ENCODE measurements at places on chromosomes 4 and X.

DNA sequence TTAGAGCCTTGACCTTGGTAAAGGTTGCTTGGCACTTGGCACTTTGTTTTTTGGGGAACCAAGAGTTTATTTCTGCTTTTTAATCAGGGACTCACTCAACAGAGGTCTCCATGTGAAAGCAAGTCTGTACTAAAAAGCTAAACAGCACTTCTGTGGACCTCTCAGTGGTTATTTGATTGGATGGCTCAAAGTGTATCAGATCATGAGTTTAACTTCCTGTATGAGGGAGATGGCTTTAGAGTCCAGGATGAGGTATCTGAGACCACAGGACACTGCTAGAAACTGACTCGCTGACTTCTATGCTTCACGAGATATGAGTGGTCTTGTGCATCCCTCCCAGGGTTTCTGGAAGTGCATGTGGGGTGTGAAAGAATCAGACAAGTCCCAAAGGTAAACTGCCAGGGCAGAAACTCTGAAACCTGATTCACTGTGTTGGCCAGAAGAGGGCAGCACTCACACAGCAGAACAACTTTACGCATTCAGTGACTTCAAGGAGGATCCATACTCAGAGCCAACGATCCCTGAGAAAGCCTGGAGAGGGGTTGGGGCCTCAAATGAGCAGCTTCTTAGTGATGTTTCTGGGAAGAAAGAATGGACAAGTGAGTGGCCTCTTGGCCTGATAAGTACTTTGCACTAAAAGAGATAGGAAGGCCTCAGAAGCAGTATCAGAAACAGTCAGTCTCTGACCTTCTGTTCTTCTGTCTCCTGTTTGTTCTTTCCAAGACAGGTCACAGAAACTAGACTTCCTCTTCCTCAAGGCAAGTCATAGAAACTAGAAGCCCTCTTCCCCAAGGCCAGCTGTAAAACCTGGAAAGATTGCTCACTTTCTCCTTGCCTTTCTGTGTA lies 220.3 kb upstream of the CXCL13 start:
- DNase-seq: peak; percentile 59

DNA sequence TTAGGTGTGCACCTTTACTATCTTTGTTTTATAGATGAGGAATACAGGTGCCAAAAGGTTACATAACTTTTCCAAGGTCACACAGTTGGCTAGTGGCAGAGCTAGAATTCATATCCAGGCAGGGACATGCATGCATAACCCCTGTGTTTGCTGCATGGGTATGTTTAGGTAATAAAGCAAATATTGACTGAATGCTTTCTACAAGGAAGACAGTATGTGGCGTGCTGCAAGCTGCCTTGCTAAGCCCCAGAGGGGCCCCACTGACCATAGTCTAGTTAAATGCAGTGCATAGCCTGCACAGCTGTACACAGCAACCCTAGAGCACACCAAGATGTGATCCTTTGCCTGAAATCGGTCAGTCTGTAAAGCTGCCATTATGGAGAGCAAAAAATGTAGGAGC lies 320.5 kb upstream of the IGFBP7 start:
- DNase-seq: no peak

DNA sequence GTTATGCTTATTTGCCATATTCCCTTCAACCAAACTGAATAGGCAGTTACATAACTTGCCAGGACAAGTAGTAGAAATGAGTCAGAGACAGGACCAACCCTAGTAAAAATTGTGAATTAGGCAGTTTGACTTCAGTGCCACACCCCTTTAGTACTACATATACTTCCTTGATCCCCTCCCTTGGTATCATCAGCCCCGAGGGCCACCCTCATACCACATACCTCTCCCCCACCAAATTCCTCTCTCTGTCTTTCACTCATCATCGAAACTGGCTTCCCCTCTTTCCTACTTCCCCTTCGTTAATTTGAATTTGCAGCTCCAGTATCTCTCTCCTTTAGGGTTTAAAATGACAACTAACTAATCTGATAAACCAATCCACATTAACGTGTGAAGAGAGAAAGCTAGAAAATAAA lies 7.9 kb upstream of the PTPN13 start:
- no peak for DNase-seq

DNA sequence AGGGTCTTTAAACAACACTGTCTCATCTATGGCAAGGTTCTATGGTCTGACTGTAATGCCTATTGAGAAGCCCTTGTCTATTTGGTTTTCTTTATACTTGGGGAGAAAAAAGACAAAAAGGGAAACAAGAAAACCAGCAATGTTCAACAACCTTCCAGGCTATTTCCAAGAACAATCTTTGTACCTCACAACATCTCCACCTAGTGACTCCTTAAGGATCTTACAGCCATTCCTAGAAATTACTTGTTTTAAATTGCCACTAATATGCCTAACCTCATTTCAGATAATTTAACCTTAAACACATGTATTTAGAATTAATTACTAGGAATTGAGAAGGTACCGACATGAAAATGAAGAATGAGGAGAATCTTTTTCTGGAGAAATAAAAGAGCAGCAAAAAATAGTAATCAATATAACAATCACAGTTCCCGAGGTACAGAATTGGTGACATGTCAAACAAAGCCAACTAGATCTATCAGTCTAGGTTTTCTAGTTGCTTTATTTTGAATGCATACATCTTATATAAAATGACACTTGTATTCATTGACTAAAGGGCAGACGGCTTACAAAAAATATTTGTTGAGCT lies 1.6 kb upstream of the RBM46 start:
- no peak for DNase-seq

- no peak for DNase-seq
Observed at GRCh38 chr4:134028421-134028820, 173.2 kb downstream of the PABPC4L start.

DNA sequence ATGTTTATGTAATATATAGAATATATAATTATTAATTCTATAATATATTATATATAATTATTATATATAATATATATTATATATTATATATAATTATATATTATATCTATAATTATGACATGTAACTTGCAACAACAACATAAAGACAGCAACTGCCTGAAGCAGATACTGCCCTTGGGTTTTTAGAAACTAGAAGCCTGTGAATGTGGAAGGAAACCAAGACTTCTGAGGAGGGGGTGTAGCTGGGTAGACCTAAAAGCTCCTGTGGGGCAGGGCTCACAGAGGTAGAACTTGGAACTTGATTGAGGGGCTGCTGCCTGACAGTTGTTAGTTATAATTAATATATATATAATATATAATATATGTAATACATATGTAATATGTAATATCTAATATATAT lies 167.2 kb upstream of the SLIT2 start:
- no peak for DNase-seq

DNA sequence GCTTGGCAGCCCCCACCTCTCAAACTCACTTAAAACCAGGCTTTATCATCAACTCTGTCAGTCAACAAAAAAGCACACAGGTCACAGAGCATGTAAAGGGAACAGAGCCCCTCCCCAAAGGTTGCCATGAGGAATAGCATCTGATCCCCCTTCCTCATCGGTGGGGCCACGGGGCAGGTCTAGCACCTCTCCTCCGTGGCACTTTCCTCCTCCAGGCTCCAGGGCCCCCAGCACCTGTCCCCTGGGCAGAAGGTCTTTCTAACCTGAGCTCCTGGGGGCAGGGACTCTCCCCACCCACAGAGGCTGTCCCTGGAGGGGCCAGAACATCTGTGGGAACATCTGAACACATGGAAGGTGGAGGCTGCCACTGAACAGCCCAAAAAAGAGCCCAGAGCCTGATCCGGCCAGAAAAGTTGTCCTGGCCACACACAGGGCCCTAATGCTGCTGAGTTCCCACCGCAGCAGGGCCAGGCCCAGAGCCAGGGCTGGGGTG lies 65.7 kb downstream of the ZFYVE28 start:
- no peak for DNase-seq

GRCh38 chr4:14478504-14478903 lies 523.8 kb upstream of the CPEB2 start:
- DNase-seq: no peak

GRCh38 chr4:25029479-25030276 lies 1.1 kb downstream of the LGI2 start:
- DNase-seq: no peak

GRCh38 chr4:24007860-24008261 lies 118.0 kb upstream of the PPARGC1A start:
- DNase-seq: no peak

DNA sequence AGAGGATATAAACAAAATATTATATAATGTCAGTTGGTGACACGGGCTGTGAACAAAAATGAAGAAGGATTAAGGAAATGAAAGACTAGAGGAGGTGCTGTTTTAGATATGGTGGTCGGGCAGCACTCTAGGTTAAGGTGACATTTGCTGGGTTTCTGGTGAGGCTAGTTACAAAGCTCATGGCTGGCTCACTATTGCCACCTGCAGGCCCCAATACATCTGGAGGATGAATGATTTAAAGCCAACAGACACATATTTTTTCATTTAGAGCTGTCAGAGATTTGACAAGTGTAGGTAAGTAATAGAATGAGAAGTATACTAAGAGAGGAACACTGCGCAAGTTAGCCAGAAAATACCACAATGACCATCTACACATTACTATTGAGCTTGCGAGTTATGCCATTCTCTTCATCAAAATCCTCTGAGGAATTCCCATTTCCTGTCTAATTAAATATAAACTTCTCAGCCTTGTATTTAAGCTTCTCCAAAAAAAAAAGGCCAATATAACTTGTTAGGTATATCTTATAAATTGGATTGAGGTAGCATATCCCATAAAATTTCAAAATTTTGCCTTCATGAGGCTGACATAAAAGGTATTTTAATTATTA lies 6.4 kb upstream of the FGG start:
- DNase-seq: peak; percentile 48

GRCh38 chr4:153489856-153490558 lies 23.8 kb downstream of the TMEM131L start:
- DNase-seq: no peak

DNA sequence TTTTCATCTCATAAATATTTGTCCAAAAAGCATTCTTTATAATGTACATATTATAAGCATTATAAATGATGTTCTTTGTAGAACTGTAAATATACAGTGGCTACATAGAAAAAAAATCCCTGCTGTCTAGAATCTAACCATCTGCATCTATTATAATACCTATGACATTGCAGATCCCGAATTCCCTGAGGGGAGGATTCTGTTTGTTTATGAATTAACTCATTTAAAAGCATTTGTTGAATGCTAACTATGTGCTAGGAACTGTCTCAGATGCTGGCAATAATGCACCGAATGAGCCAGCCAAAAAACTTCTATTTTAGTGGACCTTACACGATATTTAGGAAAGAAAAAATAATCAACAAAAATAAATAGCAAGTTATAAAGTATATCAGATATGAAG lies 189.6 kb downstream of the PACRGL start:
- DNase-seq: no peak

- no peak for DNase-seq
Observed at GRCh38 chrX:17033225-17033624, 86.8 kb downstream of the REPS2 start.

DNA sequence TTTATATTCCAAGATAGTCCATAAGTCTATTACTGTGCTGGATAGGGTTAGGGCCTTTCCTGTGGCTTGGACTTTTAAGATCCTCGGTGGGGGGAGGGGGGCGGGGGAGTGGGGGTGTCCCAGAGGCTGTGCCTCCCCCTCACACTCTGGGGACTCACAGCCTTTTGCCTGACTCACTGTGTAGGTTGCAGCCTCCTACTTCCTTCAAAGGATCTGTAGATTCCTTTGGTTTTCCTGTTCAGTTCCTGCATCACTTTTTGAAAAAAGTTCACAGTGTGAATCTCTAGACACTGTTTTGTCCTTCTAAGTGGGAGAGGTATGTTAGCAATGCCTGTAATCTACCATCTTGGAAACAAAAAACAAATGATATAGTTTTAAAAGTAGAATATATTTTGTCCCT lies 999.9 kb downstream of the GLUD2 start:
- DNase-seq: no peak

- no peak for DNase-seq
Observed at GRCh38 chr4:93303440-93303839, 525.1 kb upstream of the ATOH1 start.

- no peak for DNase-seq
Observed at GRCh38 chr4:150464523-150464922, 117.4 kb upstream of the MAB21L2 start.

DNA sequence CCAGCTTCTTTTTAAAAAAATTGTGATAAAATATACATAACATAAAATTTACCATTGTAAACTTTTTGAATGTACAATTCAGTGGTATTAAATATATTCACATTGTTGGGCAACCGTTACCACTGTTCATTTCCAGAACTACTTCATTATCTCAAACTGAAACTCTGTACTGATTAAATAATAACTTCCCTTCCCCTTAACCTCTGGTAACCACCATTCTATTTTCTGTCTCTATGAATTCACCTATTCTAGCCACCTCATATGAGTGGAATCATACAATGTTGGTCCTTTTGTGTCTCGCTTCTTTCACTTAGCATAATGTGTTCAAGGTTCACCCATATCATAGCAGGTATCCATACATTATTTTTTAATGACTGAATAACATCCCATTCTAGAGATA lies 8.3 kb downstream of the GPR50 start:
- no peak for DNase-seq

DNA sequence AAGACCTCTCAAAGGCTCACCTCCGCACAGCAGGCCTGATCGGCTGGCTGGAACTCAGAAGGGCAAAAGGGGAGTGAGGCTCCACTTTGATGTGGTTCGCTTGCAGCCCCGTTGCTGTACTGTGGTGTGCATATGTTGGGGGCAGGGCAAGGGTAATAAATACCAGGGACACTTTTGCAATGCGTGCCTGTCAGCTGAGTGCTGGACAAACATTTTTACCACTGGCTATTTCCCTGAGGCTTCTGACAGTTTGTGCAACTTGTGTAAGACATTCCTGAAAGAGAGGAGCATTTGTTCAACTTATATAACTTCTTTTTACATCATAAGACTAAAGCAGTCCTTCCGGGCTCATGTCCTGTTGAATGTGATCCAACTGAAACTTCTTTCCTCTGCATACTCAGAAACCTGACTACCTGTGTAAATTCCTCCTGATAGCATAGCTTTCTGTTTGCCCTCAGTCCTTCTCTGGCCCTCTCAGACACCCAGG lies 82.3 kb downstream of the SPRY1 start:
- no peak for DNase-seq

DNA sequence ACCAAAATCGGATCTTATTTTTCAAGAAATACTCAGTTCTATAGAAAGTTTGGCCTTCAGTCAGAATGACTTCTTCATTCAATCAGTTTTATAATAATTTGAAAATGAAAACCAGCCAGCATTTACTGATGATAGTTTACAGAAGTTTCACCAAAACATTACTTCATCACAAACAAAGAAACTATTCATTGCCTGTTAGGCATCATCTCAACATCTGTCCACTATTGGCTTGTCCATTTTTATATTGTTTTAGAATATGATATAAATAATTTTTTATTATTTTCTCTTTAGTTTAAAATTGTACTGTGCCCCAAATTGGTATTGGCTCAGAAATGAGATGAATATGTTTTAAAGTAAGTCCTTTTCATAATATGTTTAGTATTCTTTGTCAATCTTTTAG lies 38.4 kb downstream of the FAT4 start:
- no peak for DNase-seq

- DNase-seq: no peak
Observed at GRCh38 chrX:69131886-69132285, 33.4 kb downstream of the PJA1 start.

GRCh38 chrX:133570549-133570948 lies 155.3 kb upstream of the GPC4 start:
- no peak for DNase-seq

- DNase-seq: no peak
Observed at GRCh38 chr4:174284487-174284886, 776 bp downstream of the CEP44 start.

Measured in activated T-cell treated with anti-CD3 and anti-CD28 coated beads, Interleukin-2, amount 50 U/mL, for 72 hours (primary cell).